Stimulated activated CD4-positive, alpha-beta T cell treated with anti-CD3 and anti-CD28 coated beads, Interleukin-4, amount 100 ng/mL, for 48 hours (primary cell): ENCODE measurements at places on chromosomes 11 and 22.

GRCh38 chr11:104668797-104669463 is 229.3 kb downstream of the CASP12 start:
- no peak for DNase-seq

DNA sequence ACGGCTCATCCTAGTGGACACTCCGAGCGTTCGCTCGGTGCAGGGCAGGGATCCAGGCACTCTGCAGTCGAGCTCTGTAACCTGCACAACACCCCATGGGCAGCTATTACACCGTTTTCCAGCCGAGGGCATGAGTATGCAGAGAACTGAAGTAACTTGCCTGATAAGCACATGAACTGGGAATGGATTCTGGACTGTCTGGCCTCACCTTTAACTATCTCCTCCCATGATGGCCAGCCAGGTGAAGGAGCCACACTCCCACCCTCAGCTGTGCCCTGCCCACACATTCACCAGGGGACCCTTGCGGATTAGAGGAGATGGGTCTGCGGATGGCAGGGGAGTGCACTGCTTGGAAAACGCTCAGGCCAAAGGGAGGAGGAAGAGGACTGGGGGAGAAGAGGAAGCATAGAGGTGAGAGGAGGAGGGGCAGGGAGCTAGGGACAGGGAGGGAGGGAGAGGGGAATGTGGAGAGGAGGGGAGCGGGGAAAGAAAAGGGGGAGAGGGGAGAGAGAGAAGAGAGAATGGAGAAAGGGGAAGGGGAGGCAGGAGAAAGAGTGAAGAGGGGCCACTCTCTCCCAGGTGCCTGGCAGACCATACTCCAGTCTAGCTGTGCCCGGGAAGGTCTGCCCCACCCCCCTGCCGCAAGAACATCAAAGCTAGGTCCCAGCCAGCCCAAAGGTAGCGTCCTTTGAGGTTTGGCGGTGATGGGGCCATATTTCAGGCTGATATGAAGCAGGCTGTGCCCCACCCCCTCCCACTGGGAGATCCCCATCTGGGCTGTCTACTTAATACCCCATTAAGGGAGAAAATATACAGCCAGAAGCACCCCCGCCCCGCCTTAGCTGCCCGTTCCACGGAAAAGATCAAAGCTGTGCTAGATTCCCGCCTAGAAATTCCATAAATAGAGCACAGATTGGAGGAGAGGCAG is 33.2 kb upstream of the TCF20 start:
- DNase-seq, result no peak

DNA sequence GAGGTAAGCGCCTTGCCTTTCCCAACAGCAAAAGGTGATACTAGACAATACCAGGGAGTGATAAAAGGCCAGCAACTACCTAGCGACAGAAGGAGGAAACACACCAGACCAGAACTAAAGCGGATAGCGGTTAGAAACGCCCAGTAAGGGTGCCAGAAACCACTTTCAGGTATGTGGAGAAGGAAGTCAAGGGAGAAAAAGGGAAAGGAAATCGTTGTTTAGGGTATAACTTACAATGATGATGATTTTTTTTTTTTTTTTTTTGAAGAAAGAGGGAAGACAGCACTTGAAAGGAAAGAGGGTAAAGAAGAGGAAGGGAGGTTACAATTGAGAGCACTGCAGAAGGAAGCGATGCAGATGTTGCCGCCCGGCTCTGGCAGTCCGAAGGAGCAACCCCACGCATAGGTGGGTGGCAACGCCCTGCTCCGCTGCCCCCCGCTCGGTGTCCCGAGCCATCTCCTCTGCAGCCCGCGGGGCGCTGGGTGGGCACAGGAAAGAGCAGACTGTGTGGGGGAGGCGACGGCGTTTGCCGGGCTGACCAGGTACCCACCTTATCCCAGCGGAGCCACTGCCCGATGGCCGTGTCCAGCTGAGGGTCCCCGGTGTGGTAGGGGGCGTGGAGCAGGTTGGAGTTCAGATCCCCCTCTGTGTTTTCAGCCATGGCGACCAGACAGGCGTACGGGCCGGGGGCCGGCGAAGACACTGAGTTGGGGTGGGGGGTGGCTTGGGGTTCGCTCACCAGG is 561 bp downstream of the PGM2L1 start:
- DNase-seq, result no peak

- no peak for DNase-seq
Observed at GRCh38 chr11:34343153-34343552, 14.7 kb downstream of the ABTB2 start.

- no peak for DNase-seq
Observed at GRCh38 chr22:46844606-46845210, 82.3 kb downstream of the TBC1D22A start.

DNA sequence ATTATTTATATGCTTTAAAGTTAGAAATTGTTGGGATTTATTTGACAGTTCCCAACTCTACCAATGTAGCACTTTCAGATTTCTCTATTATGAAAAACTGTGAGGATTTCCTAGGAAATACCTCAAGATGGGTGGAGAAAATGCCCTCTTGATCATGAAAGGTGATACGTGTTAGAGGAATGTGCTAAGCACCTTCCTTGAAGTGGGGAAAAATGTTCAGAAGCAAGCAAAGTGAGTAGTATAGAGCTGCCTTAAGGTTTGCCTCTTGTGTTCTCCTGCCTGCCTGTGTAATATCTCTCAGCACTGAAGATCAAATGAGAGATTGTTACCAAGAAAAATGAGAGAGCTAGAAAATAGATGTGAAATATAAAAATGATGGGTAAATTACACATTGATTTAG is 58.2 kb downstream of the YAP1 start:
- DNase-seq, result no peak

GRCh38 chr11:23679041-23679440 is 817.8 kb upstream of the LUZP2 start:
- DNase-seq, result no peak

- no peak for DNase-seq
Observed at GRCh38 chr11:121670805-121671282, 218.1 kb upstream of the SORL1-AS1 start.

DNA sequence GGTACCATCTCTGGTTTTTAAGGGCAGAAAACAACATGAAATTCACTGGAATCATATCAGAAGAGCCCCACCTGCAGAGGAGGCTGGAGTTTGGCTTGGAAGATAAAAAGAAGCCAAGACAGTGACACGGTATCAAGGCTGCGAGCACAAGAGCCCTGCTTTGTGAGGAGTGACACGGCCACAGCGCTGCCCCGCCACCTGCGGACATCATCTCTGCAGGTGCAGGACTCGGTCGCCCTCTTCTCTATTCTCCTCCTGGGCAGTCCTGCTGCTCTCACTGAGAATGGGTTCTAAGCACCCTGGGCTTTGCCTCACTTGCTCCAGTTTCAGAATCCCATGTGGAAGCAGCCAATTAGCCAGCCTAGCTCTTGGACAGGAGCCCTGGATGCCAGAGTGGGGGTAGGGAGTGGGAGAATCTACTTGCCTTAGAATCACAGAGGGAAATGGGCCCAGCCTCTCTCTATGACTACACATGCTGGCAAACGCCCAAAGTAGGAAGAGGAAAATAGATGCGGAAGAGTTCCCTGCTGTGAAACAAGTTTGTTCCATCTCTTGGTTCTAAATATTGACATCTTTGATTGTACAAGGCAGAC is 17.1 kb downstream of the APOL4 start:
- DNase-seq, result no peak

GRCh38 chr11:71164621-71165020 is 87.8 kb downstream of the SHANK2 start:
- no peak for DNase-seq

DNA sequence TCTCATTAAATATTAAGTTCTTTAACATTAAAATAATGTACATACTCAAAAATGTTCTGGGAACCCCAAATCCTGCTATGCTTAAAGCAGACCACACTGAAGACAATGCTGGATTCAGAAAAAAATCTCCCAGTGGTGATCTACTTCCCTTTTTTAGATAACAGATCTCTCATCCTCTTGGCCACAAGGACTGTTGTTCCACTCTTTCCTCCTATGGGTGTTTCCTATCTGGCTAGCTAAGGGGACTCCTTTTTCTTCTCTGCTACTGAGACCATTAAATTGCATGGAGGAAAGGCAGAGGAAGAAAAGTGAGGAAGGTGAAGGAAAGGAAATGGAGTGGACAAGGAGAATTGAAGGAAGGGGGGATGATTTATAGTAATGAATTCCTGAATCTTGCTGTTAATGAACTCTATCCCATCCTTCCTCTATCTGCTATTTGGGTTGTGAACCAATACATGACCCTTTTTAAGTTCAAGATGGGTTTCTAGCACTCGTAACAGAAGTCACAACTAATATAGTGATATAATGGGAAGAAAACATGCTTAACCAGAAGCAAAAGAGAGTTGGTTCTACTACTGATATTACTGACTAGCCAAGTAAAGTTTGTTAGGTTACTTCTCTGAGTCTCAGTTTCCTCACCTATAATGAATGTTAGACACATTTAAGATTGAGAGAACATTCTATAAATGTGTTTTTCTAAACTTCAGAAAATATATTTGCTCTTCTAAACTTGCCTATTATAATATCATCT is 53.2 kb downstream of the PIK3C2A start:
- no peak for DNase-seq

- DNase-seq, result peak; percentile 15
Observed at GRCh38 chr11:107916671-107917241, 11.5 kb upstream of the RAB39A start.

- DNase-seq, result no peak
Observed at GRCh38 chr11:84747871-84748270, 879.3 kb downstream of the DLG2 start.

DNA sequence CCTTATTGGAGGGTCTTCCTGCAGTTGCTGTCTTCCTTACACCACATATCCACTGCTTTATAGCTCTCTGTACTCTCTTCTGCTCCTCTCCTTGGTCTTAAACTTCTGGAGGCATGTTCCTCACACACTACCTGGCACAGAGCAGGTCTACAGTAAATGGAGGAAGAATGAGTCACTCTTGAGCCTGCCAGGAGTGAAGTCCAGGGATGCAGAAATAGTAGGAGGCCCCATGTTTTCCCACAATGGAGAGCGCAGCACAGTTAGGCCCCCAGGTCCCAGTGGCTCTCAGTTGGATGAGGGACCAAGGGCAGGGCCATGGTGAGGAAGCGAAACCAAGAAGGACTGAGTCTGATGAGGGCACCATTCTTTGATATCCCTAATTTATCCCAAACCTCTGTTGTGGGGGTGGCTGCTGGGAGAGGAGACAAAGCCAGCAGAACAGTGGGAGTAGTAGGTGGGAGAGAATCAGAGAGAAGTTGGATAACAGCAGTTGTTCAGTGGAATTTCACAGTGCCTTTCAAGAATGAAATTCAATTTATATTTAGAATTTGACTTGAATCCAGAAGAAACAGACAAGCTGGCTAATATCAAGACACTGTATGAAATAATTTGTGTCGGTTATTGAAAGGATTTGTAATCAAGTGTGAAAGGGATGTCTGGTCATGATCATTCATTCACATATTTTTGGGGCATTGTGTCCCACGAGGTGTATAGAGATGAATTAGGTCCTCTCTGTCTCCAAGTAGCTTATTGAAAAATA is 187.8 kb downstream of the HIPK3 start:
- no peak for DNase-seq

DNA sequence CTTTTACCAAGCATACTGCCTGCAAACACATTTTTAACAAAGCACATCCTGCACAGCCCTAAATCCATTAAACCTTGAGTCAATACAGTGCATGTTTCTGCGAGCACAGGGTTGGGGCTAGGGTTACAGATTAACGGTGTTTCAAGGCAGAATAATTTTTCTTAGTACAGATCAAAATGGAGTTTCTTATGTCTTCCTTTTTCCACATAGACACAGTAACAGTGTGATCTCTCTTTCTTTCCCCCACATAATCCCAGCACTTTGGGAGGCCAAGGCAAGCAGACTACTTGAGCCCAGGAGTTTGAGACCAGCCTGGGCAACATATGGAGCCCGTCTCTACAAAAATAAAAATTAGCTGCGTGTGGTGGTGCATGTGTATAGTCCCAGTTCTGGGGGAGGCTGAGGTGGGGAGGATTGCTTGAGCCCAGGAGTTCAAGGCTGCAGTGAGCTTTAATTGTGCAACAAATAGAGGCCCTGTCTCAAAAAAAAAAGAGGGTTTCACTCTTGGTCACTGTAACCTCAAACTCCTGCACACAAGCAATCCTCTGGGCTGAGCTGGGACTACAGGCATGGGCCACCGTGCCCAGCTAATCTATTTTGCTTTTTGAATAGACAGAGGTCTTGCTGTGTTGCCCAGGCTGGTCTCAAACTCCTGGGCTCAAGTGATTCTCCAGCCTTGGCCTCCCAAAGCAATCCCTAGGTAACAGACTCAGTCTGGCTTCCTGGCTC is 19.7 kb upstream of the SLC3A2 start:
- no peak for DNase-seq

- no peak for DNase-seq
Observed at GRCh38 chr11:82663535-82663934, 70.1 kb downstream of the FAM181B start.

DNA sequence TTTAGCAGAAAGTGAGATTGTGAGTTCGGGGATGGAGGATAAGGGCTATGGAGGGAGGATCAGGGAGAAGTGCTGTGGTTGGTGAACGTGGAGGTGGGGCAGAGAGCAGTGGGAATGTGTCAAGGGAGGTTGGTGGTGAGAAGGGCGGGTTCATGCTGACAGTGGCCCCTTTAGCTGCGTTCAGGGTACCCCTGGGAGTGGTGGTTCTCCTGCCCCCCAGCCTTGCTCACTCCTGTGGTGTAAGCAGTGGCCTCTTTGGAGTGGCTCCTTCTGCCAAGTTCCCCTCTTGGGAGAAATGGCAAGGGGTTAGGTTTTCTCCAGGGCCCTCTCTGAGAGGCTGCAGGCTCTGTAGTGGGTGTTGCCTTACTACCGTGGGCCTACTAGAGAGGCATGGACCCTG is 16.1 kb upstream of the NECTIN1 start:
- DNase-seq, result no peak

GRCh38 chr11:126355324-126355925 is at the start of gene ST3GAL4:
ST3GAL4 (plus strand) TSS chr11:126355686; CDS start chr11:126406156, 50,470 bp downstream.
- peak; percentile 62 for DNase-seq

DNA sequence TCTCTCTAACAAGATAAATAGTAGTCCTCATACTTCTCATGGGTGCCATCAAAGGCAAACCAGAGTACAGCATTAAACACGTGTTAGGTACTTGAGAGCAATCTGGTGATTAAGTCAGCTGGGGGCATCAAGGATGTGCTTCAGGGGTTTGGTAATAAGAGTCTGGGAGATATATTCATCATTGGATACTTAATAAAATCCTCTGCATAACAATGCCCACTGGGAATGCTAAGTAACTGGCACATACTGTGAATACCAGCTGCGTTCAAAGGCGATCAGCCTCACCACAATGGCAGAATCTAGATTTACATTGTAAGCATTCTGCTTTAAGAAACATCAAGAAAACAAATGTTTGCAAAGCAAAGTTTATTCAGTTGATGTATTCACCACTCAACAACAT is 268.6 kb upstream of the PITPNB start:
- no peak for DNase-seq

DNA sequence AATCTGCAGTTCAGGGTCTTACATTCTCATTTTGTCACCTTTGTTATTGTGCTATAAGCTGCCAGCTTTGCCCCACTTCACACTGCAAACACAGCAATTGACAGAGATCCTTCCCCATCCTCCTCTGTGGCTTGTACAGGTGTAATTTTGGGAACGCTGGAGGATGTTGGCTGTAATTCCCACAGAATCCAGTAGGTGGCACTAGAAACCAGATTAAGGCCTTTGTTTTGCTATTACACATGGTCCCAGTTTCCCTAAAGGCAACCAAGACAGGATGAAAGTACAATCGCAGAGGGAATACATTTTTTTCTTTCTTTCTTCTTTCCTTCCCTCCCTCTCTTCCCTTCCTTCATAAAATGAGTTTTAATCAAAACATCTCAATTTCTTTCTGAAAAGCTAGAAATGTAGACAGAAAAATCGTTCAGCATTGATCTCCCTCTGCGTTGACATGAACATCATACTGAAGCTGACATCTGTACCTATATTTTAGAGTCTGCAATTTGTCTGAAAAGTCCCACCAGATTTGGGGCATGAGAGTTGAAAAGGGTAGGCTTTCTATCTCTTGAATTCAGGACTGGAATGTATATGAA is 21.3 kb upstream of the NELL1 start:
- DNase-seq, result peak; percentile 7
